ENCODE measurements at places on chromosomes 4 and X.

GRCh38 chrX:68487254-68487653 is 11.6 kb upstream of the YIPF6 start:
- no peak for DNase-seq

DNA sequence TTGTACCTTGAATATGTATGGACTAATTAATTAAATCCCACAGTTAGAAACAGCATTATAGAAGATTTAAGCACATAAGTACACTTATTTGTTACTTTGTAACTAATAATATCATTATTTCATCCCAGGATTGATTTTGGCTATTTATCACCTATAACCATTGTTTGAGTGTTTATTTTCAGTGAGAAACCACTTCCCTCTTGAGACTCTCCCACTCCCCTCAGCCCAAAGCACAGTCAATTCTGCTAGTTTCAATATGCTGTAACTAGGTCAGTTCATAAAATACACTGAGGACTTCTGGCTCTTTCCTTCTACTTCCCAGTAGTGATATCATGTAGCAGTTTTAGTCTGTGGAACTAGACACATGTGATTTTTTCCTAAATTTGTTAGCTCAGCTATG is 16.3 kb downstream of the OFD1 start:
- DNase-seq = no peak

DNA sequence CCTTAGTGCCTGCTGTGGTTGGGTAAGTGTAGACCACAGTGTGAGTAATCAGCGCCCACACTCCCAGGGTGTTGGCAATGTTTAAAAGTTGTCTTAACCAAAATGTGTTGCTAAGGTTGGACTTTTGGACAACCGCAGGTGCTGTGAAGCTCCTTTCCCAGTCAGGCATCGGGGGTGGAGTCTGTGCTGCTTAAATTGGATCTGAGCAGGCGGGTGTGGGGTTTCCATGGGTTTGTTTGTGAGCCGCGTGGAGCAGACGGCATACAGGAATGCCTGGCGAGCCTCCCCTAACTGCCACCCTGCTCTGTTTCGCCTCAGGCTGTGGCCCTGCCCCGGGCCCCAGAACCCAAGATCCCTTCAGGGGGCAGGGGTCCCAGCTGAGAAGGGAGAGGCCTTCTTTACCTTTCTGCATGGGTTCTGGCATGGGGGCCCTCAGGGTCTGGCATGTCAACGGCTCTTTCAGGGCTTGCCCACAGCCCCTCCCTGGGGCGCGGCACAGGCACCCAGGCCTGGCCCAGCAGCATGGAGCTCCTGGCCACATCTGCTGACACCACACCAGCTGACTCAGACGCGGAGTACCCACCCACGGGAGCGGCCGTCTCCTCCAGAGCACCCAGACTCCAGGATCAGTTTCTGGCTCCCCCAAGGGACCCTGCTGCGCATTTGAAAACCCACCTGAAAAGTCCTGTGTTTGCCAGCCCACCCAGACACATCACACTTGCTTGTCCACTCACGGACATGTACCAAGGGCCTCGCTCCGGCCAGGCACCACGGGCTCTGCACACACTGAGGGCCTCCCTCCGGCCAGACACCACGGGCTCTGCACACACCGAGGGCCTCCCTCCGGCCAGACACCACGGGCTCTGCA is 5.1 kb upstream of the SPON2 start:
- DNase-seq = no peak

DNA sequence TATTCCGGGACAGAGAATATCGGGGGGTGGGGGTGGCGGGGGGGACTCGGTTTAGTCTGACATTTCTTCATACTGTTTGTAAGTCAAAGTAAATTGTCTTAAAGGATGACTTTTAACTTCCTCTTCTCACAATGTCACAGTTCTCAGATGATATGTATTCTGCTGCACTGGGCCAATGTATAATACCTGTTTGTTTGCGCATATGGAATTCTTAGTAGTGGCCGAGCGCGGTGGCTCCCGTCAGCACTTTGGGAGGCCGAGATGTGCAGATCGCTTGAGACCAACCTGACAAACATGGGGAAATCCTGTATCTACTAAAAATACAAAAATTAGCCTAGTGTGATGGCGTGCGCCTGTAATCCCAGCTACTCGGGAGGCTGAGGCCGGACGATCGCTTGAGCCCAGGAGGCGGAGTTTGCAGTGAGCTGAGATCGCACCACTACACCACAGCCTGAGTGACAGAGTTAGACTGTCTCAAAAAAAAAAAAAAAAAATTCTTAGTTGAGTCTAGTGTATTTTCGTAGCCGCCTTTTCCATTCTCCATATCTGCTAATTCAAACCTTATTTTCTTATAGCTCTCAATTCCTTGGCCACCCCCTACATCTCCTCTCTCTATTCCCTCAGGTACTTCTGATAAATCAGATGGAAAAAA is 851 bp downstream of the POLR2B start:
- DNase-seq = peak; percentile 21

- peak; percentile 23 for DNase-seq
Observed at GRCh38 chrX:108313669-108314068, 124.6 kb downstream of the COL4A6 start.

DNA sequence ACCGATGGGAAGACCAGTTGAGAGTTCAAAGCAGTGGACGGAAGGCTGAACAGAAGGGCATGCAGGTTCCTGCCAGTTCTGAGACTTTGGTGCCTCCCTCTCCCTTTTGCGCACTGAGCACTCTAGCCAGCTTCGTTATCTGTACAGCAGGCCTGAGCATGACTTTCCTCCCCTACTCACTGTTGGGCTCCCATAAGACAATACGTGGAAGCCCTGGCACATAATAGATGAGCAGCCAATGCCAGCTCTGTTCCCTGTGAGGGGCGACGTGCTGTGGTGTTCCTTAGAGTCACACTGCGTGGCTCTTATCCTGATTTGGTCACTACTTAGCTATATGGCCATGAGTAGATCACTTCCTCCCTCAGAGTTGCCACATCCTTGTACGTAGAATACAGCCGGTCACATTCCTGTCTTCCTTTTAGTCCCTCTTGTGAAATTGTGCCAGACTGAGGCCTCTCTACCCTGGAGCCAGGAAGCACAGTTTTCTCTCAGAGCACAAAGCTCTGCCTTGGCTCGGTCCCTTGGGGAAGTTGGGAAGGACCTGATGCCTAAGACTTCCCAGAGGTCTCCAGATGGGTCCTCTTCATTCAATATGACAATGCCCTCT is 160.4 kb upstream of the MAMLD1 start:
- peak; percentile 21 for DNase-seq

DNA sequence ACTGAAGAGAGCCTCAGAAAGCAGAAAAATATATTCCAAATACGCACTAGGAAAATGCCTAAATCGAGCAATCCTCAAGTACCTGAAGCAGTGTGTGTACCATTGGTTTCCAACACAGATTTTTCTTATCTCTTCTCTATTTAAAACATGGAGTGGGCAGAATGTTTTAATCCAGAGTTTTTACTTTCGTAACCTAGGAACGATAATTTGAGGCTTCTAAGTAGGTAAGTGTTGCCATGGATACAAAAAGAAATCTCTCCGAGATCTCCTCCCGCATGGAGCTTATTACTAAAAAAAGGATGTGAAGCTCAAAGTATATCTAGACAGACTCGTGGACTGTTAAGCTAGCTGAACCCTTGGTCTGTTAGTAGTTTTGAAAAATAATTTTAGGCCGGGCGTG is 23.0 kb upstream of the OTUD4 start:
- DNase-seq = no peak

- no peak for DNase-seq
Observed at GRCh38 chrX:129769467-129770154, 10.1 kb upstream of the SASH3 start.

GRCh38 chrX:38638952-38639529 is 77.7 kb downstream of the TSPAN7 start:
- no peak for DNase-seq

GRCh38 chr4:89404530-89404929 is 96.9 kb upstream of the GPRIN3 start:
- no peak for DNase-seq

GRCh38 chr4:169418846-169419245 is 148.1 kb upstream of the SH3RF1 start:
- no peak for DNase-seq

DNA sequence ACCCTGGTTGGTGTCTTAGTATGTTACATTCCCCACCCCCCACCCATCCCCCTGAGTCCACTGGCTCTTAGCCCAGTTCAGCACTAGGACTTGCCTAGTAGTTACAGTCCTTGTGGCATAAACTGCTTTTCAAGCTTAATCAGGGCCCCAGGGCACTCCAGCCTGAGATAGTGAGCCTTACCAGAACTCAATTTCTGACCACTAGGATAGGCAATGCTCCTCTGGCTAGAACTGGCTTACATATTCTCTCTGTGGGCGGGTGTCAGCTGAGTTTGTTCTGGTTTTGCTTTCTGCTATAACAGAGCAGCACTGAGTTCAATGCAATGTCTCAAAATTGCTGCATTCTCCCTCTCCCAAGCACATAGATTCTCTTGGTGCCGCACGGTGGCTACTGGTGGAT is 391.4 kb upstream of the DIPK2B start:
- DNase-seq = no peak

DNA sequence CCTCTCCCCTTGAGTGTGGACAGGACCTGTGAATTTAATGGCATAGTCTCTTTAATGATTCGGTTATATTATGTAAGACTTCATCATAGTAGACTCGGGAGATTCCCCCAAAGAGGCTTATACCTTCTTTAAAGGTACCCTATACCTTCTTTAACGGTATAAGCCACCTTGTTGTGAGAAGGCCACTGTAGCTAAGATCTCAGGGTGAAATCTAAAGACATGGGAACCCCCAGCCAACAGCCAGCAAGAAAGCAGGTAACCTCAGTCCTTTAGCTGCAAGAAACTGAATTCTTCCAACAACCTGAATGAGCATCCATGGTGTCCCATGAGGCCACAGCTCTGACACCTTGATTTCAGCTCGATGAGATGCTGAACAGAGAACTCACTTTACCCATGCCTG is 931 bp downstream of the DDX60 start:
- no peak for DNase-seq

GRCh38 chrX:97547877-97548578 is 664.3 kb downstream of the RPA4 start:
- DNase-seq = no peak

- DNase-seq = no peak
Observed at GRCh38 chrX:134382821-134383220, 77.1 kb upstream of the HPRT1 start.

GRCh38 chrX:110172215-110172614 is 145.7 kb downstream of the AMMECR1 start:
- DNase-seq = no peak

DNA sequence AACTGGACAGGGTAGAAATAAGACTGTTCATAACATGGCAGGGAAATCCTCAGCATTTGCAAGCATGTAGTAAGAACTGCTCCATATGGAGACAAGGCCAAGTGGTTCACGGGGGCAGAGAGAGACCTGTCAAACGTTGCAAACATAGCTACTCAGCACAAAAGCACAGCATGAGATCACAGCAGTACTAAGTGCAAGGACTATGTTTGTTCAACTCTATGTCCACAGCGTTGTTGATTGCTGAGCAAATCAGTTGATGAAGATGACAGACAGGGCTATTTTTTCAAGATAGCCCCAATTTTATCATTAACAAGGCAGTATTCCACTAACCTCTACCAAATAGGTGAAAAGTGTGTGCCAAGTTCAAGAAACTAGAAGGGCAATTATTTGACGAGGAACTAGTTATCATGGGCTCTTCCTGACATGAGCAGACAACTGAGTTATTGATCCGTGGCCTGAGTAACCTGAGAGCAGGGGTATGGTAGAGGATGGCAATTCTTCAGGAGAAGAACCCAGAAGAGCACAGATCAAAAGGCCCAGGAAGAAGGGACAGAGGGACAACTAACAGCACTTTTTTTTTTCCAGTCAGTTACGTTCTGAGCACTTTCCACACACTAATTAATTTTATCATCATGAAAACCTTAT is 57.4 kb downstream of the SPOCK3 start:
- no peak for DNase-seq

DNA sequence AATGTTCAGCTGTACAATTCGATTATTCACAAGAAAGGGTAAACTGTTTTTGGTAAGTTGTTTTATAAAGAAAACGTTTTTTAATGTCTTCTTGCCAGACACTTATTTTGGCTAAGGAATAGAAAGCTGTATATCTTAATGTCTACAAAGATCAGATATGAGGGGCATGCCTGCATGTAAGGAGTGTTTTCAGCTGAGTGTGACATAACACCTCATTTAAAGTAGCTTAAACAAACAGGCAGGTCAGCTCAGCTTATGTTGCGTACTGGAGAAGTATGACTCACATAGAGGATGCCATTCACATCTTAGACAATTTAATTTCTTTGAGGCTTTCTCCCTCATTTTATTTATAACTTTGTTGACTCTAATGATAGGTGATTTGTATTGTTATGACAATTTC is 30.4 kb downstream of the LAMTOR3 start:
- no peak for DNase-seq

DNA sequence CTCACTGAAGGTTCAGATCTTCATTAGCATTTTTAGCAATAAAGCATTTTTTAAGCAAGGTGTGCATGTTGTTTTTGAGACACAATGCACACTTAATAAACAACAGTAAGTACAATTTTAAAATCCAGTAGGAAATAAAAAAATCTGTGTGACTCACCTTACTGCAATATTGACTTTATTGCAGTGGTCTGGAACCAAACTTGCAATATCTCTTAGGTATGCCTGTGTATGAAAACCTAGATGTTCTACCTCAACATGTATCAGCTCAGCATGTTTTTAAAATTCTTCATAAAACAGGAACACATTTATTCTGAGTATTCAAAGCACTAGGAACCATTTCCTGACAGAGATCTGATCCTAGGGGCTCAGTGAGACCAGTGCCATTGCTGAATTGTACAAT is 26.7 kb downstream of the NR0B1 start:
- no peak for DNase-seq

DNA sequence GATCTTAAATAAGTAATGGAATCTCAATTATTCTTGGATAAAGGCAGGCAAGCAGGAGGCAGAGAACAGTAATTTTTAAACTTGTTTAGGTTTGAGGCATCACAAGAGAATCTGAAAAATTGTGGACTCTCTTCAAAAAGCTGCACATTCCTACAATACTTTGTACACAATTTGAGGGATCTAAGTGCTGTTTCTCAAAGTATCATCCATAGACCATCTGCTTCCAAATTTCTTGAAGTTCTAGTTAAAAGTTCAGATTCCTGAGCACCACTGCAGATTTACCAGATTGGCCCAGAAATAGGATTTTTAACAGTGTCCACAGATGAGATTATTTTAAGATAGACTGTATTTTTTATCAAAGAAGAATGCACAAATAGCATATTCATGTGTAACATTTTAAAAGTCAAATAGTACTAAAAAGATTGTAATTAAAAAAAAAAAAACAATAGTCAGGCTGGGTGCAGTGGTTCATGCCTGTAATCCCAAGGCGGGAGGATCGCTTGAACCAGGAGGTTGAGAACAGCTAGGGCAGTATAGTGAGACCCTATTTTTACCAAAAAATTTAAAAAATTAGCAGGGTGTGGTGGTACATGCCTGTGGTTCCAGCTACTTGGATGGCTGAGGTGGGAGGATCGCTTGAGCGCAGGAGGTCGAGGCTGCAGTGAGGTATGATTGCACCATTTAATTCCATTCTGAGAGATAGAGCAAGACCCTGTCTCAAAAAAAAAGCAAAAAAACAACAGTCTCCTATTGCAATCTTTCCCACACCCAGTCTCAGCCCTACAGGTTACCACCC is 14.2 kb upstream of the FNIP2 start:
- no peak for DNase-seq

Measured in kidney capillary endothelial cell (primary cell).